ENCODE measurements at places on chromosomes 1 and 21.

DNA sequence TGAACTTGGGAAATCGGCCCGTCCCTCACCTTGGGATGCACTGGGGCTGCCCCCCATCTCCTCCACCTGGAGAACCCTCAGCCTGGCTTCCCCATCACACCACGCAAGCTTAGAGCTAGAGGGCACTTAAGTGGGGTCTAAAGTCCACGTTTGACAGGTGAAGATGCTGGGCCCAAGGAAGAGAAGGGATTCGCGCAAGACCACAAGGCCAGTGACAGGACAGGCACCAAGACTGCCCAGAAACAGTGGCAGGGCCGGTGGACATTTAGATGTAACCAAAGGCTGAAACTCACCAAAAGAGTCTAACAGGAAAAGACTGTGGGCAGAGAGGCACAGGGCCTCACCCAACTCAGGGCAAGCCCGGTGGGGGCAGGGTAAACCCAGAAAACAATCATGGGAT, 130.8 kb upstream of the EDN2 start:
- no peak for DNase-seq

- DNase-seq: no peak
Measured at GRCh38 chr1:81424816-81425215, 375.9 kb upstream of the ADGRL2 start.

DNA sequence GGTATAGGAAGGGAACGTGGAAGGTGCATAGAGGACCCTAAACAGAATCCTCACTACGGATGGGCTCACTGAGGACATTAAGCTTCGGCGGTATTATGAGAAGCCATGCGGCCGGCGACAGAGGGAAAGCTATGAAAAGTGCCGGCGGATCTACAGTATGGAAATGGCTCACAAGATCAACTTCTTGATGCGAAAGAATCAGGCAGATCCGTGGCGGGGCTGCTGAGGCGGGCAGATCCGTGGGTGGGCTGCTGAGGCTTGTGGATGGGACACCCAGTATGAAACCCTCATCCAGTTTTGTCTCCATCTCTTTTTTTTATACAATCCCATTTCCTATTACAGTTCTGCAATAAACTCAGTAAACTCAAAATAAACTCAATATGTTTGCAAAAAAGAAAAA, 95.8 kb downstream of the CRB1 start:
- DNase-seq: no peak

- DNase-seq: no peak
Measured at GRCh38 chr1:17919525-17920439, 164.6 kb downstream of the ACTL8 start.

- DNase-seq: no peak
Measured at GRCh38 chr1:13996334-13996733, 296.3 kb downstream of the PRDM2 start.

DNA sequence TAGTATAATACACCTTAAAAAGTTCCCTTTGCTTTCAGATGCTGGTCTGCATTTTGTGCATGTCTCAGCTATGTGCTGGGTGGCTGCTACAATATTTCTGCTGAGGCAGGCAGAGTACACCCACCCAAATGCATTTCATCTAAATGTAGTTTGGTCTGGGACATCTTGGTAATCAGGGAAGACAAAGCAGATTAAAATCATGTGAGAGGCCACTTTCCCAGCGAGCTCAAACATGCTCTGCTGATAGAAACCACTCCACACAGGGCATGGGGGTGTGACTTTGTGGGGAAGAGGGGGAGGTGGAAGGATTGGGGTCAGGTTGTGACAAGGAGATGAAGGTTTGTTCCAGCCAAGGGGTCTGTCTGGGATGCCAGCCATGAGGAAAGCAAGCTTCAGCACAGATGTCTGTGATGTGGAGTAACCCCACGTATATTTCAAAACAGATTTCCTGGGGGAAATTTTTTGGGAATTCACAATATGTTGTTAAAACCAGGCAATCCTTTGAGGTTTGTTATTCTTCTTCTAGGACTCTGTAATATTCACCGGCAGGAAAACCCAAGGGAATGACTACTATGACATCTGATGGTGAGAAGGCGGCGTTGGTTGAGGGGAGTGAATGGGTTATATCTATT, 255.1 kb upstream of the FGGY start:
- no peak for DNase-seq
